ENCODE measurements at places on chromosomes 13 and 19. TPM values are rescaled to one million over a fixed set of nuclear protein-coding genes. Genes with fewer than 3 reads are reported as not detected.

Gene IRGC
- not detected for total RNA-seq

Gene XAB2
- 23.6 TPM for total RNA-seq

Gene SMIM17
- not detected for total RNA-seq

- no peak for DNase-seq
These were observed 303.1 kb downstream of the PCDH9 start for GRCh38 chr13:66926851-66927524.

DNA sequence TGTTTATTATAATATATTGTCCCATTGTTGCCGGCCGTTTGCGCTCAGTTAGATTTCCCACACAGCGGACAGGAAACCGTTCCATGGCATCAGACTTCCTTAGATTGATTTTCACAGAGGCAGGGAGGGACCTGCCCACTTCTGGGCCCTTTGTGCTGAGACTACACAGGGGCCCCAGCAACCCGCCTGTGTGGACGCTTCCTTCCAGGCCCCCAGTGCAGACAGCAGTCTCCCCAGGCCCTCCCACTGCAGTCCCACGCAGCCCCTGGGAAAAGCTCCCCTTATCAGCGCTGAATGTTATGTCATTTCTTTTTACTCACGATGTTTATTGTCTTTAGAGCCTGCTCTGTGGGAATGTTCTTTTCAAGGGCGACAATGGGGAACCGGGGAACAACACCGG lies 351.7 kb upstream of the ARGLU1 start:
- no peak for DNase-seq

- peak; percentile 88 for DNase-seq
These were observed 7.2 kb downstream of the ZBTB7A start for GRCh38 chr19:4059453-4059871.
